ENCODE measurements at places on chromosomes 1 and 21.

- peaks cover 27% of the 10 kb centered on the region for H3K4me1 ChIP-seq
- H3K4me3 ChIP-seq: peak overlapping the region; percentile 89
- H3K36me3 ChIP-seq: no peaks in the 10 kb centered on the region
- H3K27ac ChIP-seq: peak overlapping the region; percentile 85
- no peaks in the 10 kb centered on the region for H3K27me3 ChIP-seq
Measured at GRCh38 chr1:181152892-181153633, 64.6 kb downstream of the IER5 start.

DNA sequence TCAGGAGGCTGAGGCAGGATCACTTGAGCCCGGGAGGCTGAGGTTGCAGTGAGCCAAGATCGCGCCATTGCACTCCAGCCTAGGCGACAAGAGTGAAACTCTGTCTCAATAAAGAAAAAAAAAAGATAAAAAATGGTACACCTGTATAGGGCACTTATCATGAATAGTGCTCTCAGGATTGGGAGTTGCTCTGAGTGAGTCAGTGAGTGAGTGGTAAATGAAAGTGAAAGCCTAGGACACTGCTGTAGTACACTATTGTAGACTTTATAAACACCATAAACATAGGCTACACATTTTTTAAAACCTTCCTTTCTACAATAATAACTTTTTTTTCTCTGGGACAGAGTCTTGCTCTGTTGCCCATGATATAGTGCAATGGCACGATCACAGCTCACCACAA, 16.8 kb downstream of the PHTF1 start:
- H3K27me3 ChIP-seq: no peaks in the 10 kb centered on the region
- H3K36me3 ChIP-seq: peaks cover 6% of the 10 kb centered on the region
- H3K27ac ChIP-seq: no peak overlapping the region
- H3K4me1 ChIP-seq: peaks cover 2% of the 10 kb centered on the region
- DNase-seq: no peak

- H3K4me3 ChIP-seq: no peak overlapping the region
- H3K4me1 ChIP-seq: peaks cover 11% of the 10 kb centered on the region
- H3K27ac ChIP-seq: no peak overlapping the region
- H3K27me3 ChIP-seq: peaks cover 24% of the 10 kb centered on the region
- no peak for DNase-seq
- no peaks in the 10 kb centered on the region for H3K36me3 ChIP-seq
Measured at GRCh38 chr21:41600961-41601572, 93.1 kb upstream of the TMPRSS2 start.

DNA sequence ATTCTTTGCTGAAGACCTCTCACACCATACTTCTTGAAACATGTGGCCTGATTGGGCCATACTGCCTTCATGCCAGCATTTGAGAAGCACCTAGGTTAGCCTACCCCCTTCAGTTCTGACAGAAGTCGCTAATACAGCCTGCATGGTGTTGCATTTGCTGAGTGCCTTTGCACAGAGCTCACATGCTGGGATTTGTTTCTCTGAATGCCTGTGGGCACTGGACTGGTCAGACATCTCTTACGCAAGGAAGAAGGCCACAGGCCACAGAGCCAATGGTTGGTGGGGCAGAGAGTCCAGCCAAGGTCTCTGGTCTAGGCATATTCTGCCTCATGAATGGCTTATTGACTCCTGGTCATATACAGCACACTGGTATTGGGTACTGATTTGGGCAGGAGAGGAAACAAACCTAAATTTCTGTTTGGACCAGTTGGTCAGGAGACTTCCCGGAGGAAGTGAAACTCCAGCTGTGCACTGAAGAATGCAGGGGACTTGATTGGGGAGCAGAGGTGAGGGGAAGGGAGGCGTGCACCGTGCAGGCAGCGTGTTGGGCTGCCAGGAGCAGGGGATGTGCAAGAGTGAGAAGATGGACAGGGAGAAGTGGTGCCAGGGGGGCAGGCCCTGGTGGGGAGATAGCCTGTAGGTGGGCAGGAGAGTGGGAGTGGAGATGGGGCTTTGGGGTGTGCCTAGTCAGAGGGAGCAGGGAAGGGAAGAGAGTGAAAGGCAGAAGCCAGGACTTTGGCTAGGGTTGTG, 18.1 kb downstream of the URB2 start:
- H3K27ac ChIP-seq: peak overlapping the region; percentile 88
- no peaks in the 10 kb centered on the region for H3K27me3 ChIP-seq
- H3K4me1 ChIP-seq: peaks cover 13% of the 10 kb centered on the region
- peak overlapping the region; percentile 4 for H3K4me3 ChIP-seq
- peaks cover 23% of the 10 kb centered on the region for H3K36me3 ChIP-seq

- H3K27ac ChIP-seq: peak overlapping the region; percentile 40
- H3K4me1 ChIP-seq: no peaks in the 10 kb centered on the region
- DNase-seq: no peak
- H3K27me3 ChIP-seq: no peaks in the 10 kb centered on the region
Measured at GRCh38 chr1:208043691-208044181, 132.8 kb upstream of the CD34 start.

- H3K4me3 ChIP-seq: no peak overlapping the region
- no peak for DNase-seq
- H3K36me3 ChIP-seq: no peaks in the 10 kb centered on the region
- H3K27ac ChIP-seq: no peak overlapping the region
Measured at GRCh38 chr1:72253132-72253531, 29.2 kb downstream of the NEGR1 start.

DNA sequence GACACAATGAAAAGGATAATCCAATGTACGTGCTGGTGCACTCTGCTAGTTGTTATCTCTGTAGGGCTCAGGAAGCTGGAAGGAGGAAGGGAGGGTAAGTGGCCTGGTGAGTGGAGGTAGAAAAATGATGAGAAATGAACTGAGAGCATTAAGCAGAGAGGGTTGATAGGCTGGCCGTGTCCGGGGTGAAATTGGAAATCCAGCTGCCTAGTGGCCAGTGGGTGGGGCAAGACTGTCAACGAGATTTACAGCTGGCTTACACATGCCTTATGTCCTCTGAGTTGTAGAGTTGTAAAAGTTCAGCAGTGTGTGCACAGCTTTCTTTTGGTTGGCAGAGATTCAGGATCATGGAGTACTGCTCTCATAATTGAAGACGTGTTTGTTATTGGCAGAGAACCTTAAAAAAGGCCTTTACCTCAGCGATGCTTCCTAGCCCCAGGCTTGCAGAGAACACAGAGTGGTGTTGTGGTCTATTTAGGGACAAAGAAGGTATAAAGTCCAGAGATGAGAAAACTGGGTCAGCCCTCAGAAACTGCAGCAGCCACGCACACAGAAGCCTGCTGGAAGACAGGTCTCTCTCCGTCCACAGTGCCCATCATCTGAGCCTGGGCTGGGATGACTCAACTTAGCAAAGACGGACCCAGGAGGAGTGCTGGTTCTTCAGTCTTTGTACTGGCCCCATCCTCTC, 132.4 kb downstream of the EDEM3 start:
- no peak overlapping the region for H3K27ac ChIP-seq
- DNase-seq: no peak
- H3K27me3 ChIP-seq: no peaks in the 10 kb centered on the region
- no peaks in the 10 kb centered on the region for H3K4me1 ChIP-seq
- no peak overlapping the region for H3K4me3 ChIP-seq
- H3K36me3 ChIP-seq: no peaks in the 10 kb centered on the region
